H4 (cell line): ENCODE measurements at places on chromosomes 11 and 22.

DNA sequence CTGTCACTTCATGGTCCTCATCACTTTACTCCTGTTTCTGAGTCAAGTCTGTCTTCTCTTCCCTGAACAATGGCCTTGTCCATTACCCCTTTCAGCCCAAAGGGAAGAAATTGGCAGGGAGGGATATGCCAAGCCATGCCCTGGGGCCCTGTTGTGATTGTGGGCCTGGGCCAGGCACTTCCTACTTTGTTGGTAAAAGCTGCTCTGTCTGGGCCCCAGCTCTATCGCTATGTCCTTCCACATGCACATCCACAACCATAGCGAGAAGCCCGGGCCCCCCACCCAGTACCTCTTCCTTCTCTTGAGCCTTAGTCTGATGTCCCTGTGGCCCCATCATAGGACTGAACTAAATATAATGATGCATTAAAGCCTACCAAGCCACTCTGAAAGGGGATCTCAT lies 126.7 kb upstream of the RCN1 start:
- no peak for DNase-seq

GRCh38 chr11:26095340-26095739 lies 236.6 kb upstream of the ANO3 start:
- DNase-seq: no peak

DNA sequence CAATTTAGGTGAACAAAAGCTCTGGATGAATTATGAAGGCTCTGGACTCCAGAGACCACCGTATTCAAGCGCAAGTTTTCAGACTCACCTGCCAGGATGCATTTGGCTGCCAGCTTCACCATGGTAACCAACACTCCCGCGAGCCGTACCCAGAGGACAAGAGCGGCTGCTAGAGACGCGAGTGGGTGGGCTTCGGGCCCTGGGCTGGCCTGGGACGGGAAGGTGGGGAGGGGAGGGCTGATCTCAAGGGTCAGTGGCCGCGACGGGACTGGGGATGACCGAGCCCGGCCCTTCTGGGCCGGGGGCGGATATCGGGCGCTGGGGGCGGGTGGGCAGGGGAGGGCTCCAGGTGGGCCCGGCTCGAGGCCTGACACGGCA lies 344 bp downstream of the IFT27 start:
- DNase-seq: no peak

DNA sequence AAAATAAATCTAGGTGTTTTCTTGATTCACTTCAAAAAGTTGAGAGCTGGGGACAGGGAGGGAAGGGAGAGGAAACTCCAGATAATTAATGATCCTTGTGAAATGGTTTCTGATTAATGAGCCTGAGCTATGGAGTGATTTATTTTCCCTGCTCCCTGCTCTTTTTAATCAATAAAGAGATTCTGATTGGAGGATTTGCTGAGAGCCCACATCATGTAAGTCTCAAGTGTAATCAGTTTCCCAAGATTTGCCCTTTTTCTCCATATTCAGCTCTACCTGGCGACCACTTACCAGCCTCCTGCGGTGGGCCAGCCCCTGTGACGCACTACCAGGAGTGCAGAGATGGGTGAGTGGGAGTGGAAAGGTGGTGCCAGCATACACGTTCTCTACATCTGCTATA lies 114.0 kb downstream of the NAV2 start:
- DNase-seq: no peak

DNA sequence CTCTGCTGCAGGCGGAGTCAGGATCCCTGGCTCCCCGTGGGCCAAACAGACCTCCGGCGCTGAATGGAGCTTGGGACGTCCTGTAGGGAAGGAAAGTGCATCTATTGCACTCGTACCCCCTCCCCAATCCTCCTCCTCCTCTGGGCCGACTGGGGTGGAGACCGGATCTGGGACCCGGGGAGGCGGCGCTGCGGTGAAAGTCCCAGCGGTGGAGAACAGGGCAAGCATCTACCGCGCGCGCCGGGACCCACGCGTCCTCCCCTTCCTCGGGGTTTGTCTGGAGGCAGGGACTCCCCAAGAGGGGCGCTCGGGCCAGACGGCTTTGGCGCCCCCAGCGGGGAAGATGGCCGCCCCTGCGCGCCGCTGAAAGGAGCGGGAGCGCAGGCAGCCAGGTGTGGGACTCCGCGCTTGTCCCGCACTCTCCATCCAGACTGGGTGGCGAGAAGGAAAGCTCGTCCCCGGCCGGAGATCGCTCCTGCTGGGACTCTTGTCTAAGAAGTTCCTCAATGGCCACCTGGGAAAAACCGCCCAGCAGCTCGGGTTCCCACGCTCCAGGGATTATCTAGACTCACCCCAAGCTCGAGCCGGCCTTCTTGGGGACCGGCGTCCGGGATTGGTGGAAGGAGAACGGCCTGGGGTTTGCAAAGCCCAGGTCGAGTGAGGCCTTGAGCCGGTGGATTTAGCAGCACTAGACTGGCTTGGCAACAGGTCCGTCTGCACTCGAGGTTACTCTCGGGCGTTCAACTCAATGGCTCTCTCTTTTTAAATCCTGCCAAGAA lies 718 bp downstream of the FADS2 start:
- no peak for DNase-seq

GRCh38 chr11:29809121-29809520 lies 207.7 kb downstream of the KCNA4 start:
- no peak for DNase-seq

- no peak for DNase-seq
These were observed 7.2 kb upstream of the FLRT1 start for GRCh38 chr11:64028398-64029115.
